ENCODE measurements at places on chromosomes 7 and 10.

- no peak for DNase-seq
These were observed 18.7 kb downstream of the TACR2 start for GRCh38 chr10:69397972-69398371.

- no peak for DNase-seq
These were observed 986 bp downstream of the NRP1 start for GRCh38 chr10:33333260-33334101.

DNA sequence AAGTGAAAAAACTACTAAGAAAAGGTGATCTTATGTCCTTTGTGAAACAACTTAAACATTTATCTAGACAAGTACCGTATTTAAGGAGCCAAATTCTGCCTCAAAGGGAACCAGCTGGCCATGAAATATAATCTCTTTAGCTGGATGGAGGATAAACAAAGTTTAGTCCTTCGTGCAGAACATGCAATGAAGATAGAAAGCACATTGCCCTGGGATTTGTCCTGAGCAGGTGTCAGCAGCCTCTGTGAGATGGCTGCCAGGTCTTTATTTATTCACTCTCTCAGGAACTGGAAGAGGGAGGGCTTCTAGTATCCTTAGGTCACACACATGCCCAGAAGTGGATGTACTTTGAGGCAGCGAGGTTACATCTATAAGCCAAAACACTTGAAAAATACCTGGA, 57.4 kb upstream of the CASD1 start:
- no peak for DNase-seq

GRCh38 chr10:75972491-75973276, 541.3 kb downstream of the LRMDA start:
- no peak for DNase-seq
